Stimulated activated CD4-positive, alpha-beta T cell treated with anti-CD3 and anti-CD28 coated beads, Interleukin-4, amount 100 ng/mL, for 48 hours (primary cell): ENCODE measurements at places on chromosomes 7 and 10.
A peak's percentile ranks its signal among the peaks of the same experiment; 100 is the strongest.

GRCh38 chr7:18087026-18087686 is 59.5 kb upstream of the PRPS1L1 start:
- DNase-seq, result no peak

DNA sequence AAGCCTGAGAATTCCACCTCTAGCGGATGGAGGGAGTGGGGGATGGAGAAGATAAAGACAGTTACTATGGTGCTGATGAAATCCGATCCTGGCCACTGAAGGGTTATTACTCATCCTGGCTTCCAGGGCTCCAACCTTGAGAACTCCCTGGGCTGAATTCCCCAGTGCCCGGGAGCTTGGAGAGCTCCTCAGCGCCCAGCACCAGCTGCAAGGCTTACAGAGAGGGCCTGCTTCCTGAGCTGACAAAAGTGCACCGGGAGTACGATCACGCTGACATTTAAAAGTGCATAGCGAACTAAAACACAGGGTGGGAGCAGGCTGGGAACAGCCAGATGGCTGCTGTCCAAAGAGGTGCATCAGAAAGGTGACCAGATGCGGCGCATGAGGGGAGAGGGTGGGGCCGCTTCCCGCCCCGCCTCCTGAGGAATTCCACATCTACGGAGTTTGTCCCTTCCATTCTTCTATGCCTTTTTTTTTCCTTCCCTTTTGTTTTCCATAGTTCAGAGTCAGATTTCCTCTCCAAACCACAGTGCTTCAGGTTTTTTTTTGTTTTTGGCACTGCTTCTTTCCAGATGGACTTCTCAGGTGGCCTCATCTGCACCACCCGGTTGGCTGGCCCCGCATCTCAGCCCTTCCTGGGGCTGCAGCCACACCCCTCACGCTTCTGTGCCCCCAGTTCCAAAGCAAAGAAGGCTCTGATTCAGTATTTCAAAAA is 62.4 kb upstream of the MKRN1 start:
- DNase-seq, result no peak

DNA sequence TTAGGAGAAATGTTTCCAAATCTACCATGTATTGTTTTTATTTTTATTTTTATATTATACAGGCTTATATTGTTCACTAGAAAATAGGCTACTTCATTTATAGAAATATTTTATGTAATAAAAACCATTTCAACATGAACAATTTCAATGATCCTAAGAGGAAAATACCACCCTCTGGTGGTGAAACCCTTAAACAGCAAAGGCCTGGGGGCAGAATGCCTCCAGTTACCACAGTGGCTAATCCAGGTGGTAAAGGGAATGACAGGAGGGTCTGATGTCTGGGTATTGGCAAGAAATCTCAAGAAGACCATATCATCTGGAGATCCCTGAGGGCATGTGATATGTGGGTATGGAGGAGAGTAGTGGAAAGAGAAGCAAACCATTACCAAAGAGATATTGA is 19.3 kb downstream of the MACC1 start:
- no peak for DNase-seq

DNA sequence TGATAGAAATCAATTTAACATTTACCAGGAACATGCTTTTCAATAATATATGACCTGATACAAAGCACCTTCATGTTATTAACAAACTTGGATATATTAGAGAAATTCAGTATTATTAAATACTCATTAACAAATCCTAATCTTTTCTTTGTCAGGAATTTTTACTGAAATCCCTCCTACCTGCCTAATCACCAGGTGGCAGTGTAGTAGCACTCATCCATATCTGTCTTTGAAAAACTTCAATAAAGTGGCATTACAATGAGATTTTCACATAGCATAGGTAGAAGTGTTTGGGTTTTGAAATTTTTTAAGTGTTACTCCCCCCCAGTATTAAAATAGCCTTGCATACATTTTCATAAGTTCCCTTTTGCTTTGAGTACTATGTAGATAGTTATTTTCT is 1246.6 kb upstream of the LRRN3 start:
- DNase-seq, result no peak

DNA sequence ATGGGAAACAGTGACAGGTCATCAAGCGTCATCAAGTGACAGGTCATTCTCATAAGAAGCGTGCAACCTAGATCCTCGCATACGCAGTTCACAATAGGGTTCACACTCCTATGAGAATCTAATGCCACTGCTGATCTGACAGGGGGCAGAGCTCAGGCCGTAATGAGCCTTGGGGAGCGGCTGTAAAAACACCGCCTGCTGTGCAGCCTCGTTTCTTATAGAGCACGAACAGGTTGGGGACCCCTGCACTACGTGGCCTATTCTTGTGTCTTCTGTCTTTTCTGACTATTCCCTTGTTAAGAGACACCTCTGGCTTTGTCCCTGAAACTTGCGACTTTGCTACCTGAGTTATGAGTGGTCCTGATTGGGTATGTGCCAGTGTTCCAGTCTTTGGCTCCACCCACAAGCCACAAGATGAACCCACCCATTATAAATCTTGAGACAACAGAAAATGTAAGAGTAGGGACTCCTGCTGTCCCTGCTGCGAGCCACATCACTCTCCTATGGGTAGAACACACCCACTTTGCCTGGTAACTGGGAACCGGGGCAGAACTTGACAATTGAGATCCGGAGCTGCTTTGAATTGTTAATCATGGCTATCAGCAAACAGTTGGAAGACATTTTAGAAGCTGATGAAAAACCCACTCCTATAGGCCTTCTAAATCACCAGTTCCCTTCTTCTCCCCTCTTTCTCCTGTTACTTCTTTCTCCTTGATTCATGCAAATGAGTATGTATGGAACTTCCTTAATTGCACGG is 55.8 kb upstream of the EXOC4 start:
- no peak for DNase-seq

DNA sequence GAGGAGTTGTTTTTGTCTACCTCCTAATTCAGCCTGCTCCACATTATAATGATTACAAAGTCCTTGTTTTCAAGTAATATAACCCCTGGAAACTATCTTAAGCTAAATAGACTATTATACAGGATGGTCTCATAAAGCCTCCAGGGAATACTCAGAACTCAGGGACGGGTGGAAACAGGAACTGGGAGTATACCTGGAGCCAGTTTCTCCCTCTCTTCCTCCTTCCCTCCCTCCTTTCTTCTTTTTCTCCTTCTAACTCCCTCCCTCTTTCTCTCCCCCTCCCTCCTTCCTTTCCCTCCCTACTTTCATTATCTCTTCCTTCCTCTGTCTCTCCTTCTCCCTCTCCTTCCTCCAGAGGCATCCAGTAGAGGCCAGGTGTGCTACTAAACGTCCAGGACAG is 76.2 kb upstream of the PRR15 start:
- DNase-seq, result no peak

- DNase-seq, result no peak
These were observed 716.5 kb downstream of the INHBA start for GRCh38 chr7:40986351-40986873.

DNA sequence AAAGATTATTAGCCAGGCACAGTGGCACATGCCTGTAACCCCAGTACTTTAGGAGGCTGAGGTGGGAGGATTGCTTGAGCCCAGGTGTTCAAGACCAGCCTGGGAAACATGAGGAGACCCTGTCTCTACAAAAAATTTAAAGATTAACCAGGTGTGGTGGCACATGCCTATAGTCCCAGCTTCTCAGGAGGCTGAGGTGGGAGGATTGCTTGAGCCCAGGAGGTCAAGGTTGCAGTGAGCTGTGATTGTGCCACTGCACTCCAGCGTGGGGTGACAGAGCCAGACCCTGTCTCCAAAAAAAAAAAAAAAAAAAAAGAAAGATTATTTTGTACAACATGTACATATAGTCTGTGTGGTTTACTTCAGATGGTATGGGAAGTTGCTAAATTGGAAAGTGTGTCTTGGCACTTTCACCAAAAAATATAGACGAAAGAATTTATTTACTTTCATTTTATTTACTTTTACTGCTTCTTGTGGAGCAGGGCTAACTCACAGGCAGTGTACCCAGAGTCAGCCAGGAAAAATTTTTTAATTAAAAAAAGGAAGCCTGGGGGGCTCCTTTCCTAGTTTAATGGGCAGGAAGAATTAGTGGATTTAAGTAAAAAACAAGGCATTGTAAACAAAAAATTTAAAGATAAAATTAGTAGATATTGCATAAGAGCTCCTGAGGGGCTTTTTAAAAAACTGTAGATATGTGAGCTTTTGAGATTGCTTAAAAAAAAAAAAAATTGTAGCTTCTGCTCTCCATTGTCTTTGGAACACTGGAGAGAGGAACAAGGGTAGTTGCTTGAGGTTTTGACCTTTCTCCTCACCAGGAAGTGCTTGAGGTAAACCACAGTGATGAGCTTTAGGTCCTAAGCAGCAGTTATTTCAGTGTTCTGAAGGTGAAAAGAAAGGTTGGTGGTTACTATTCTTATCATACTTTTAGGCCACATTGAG is 44.6 kb upstream of the VDAC2 start:
- DNase-seq, result no peak

DNA sequence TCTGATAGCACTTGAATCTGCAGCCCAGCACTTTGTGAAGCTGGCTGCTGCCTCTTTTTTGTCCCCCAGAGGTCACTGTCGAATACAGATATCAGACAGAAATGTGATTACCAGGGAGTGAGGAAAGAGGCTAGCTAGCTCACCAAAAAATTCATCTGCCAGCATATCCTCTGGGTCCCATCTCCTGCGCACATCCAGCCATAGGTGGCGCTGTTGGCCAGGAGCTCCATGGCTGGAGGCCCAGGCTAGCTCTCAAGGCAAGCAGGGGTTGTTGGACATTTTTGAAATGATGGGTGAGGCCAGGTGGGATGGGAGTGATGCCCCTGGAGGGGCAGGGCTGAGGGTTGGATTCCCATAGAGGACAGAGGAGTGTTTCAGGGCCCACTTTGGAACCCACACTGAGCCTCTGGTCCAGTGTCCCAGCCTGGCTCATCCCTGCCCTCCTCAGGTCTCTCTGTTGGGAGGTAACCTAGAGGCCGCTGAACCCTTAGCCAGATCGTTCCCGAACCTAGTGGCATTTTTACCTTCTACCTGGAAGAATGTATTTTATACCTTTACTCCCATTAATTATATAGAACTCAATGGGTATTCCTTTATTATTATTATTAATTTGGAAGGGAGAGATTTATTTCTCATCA is 14.8 kb downstream of the DPCD start:
- DNase-seq, result peak; percentile 78

GRCh38 chr10:71025535-71025934 is 137.2 kb upstream of the PCBD1 start:
- no peak for DNase-seq

GRCh38 chr10:111148025-111148424 is 71.2 kb downstream of the ADRA2A start:
- no peak for DNase-seq

- peak; percentile 36 for DNase-seq
These were observed 217.9 kb downstream of the SFMBT2 start for GRCh38 chr10:7192831-7193361.

DNA sequence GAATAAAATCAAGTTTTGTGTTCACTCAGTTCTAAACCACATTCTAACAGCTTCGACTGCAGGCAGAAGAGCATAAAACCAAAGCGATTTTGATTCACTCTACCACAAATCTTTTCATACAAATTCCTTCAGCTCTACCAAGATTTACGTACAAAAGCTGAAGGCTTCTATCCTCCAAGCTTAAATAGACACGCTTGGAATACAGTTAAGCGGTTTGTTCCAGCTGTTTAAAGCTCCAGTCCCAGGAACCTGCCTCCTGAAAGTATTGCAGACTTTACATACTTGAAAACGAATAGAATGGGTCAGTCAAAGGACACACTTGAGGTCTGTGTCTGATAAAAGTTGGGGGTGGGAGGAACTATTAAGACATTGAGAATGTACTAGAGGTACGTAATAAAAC is 102.9 kb downstream of the MPP7 start:
- no peak for DNase-seq

DNA sequence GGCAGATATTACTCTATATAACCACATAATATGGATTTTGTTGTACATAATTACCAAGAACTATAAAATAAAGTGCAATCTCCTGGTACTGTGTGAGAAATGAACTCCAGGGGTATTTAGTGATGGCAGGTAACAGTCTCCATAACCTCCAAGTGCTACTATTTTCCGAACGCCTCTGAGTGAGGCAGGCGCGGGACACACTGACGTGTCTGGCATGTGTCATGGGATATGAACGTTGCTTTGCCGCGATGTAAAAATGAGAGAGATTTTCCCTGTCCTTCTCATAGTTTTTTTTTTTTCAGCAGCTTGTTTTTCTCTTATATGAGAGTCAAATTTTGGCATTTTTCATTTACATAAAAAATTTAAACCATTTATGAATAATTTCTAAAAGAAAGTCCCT is 3.6 kb downstream of the ADARB2 start:
- no peak for DNase-seq

DNA sequence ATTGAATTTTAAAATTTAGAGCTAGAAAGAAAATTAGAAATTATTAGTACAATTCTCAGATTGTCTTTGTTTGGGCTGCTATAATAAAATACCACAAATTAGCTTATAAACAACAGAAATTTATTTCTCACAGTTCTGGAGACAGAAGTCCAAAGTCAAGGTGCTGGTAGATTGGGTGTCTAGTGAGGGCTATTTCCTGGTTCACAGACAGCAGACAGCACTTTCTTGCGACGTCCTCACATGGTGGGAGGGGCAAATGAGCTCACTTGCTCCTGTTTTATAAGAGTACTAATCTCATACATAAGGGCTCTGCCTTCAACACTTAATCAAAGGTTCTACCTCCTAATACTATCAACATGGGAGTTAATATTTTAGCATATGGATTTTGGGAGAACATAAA is 134.1 kb downstream of the MDFIC start:
- no peak for DNase-seq

DNA sequence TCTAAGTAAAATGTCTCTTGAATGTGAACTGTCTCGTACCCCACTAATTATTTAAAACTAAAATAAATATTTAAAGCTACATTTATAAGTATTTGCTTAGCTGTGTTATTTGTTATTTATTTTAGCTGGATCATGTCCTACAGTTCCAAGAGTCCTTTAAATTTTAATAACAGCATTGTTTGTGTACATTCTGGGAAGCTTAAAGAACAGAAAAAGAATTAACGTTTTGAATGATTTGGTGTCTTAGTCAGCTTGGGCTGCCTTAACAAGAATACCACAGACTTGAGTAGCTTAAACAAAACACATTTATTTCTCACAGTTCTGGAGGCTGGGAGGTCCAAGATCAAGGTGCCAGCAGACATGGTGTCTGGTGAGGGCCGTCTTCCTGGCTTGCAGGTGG is 107.4 kb downstream of the ITIH5 start:
- no peak for DNase-seq

DNA sequence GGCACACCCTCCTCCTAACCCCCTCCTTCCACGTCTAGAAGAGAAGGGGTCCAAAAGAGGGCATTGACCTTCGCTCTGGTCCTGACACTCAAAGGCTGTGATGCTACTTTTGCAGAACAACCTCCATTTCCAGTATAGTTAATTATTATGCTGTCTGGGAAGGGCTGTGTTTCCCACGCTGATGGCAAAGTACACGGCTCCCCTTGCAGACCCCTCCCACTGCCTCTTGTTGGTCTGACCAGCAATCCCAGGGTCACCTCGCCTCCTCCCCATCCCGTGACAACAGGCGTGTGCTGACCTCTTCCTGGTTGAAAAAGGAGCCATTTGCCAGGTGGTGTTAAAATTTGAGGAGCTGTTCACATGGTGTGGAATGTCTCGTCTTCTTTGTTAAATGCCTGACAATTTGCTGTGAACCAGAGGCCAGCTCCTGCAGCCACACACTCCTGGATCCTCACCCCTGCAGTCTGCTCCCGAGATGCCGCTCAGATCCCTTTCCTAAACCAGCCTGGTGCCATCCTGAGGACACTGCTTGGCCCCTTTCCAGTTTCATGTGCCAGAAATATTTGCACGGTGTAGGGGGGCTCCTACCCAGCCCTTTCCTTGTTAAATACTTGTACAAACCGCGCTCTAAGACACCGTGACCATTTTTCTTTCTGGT is 321.7 kb downstream of the WDR37 start:
- no peak for DNase-seq

- DNase-seq, result no peak
These were observed 426.5 kb upstream of the NFE2L3 start for GRCh38 chr7:25725451-25725850.
